Kasumi-1 (cell line): ENCODE measurements at places on chromosomes 6 and 20.
A peak's percentile ranks its signal among the peaks of the same experiment; 100 is the strongest.

DNA sequence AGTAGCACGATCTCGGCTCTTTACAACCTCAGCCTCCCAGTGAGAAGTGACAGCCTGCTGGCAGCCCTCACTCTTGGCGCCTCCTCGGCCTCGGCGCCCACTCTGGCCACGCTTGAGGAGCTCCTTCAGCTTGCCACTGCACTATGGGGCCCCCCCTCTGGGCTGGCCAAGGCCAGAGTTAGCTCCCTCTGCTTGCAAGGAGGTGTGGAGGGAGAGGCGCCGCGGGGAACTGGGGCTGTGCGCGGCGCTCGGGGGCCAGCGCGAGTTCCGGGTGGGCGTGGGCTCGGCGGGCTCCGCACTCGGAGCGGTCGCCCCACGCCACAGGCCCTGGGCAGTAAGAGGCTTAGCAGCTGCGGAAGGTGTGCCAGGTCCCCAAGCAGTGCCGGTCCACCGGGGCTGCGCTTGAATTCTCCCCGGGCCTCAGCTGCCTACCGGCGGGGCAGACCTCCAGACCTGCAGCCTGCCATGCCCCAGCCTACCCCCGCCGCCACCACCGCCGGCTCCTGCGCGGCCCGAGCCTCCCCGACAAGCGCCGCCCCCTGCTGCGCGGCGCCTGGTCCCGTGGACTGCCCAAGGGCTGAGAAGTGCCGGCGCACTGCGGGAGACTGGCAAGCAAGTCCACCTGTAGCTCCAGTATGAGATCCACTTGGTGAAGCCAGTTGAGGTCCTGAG is 22.0 kb upstream of the NUP153 start:
- DNase-seq, result no peak

- no peak for DNase-seq
Measured at GRCh38 chr20:20747298-20747697, 34.9 kb upstream of the RALGAPA2 start.

DNA sequence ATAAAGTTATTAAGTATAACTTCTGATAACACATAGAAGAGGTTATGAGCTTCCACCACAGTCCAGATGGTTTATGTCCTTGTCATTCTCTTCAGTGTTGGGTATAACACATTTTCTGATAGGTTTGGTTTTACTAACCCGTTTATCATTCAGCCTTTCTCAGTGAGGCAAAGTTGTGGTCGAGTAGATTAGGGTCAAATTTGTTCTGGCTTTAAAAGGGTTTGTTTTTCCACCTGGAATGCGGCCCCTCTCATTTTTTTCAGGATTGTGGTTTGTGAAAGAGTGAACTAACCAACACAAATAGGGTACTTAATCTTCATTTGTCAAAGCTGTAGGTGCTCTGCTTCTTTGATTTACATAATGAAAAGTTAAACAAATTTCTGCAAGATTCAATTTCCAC is 204.2 kb upstream of the ASCC3 start:
- DNase-seq, result no peak

GRCh38 chr6:34237722-34238584 is 1.3 kb downstream of the HMGA1 start:
- DNase-seq, result peak; percentile 26

GRCh38 chr6:88666901-88667300 is 296.5 kb downstream of the RNGTT start:
- no peak for DNase-seq

DNA sequence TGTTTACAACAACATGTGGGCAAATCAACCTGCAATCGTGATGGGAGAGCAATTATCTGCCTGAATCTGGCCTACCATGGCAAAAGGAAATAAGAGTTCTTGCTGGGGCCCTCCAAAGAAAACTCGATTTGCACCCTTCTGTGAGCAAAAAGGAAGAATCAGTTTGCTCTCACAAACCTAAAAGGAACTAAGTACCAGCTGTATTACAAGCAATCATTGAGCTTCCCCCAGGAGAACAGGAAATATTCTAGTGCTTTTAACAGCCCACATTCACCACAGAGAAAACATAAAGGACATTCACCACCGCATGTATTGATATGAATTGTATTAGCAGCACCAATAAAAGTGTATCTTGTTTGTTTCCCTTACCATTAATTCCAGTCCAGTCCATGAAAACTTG is 75.0 kb downstream of the MBOAT1 start:
- DNase-seq, result peak; percentile 1

- DNase-seq, result no peak
Measured at GRCh38 chr20:16708602-16709001, 21.2 kb upstream of the SNRPB2 start.

GRCh38 chr6:160029525-160029924 is 60.6 kb downstream of the IGF2R start:
- DNase-seq, result no peak

DNA sequence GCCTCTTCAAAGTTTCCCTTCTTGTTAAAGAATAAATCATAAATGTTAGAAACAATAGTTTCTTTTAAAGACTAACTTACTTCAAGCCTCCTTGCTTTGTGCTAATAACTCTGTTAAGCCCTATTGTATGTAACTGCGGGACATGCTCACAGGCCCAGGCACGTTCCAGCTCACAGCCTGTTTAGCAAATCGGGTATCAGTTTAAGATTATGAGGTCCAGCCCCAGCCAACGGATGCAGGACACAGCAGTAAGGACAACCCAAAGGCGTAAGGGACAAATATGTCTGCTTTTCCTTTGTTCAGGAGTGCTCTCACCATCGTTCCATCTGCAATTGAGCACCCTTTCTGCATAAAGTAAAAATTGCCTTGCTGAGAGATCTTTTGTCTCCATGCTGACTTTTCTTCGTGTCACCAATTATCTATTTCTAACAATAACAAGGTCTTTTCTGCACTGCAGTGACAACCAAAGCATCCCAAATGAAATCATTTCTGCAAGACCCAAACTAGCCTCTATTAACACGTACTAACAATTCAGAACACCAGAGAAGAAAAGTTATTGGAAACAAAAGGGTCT is 1.4 kb downstream of the C6orf52 start:
- DNase-seq, result no peak

- DNase-seq, result no peak
Measured at GRCh38 chr6:70763754-70764510, 96.2 kb downstream of the SMAP1 start.

DNA sequence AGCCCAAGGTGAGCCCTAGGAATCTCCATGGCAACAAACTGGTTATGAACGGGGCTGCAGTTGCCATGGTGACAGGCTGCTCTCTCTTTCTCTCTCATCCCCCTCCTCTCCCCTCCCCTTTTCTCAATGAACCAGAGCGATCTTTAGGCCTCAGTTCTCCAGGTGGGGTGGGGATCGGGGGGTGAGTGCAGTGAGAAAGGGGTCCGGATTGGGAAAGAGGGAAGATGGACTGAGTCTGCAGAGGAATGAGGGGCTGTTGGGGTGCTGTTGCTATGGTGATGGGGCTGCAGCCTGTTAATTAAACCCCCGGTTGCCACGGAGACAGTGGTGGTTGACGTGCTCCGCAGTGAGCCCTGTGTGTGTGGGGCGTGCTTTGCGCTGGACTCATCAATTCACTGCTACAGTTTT is 3.6 kb upstream of the SLC12A5 start:
- no peak for DNase-seq

DNA sequence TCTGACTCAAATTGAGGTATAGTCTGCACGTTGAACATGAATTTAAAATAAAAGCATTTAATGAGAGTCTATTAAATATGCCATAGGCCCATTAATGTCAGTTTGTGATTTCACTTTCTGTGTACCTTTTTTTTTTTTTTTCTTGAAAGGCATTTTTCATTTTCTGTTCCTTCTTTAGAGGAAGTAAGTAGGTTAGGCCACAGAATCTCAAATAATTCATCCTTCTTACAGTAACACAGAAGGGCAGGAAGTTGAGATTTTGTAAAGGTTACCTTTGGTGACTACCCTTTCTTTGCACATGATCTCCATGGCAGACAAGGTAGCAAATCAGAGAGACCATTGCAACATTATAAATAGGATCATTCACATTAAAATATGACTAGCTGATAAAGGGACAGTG is 9.6 kb downstream of the L3MBTL3 start:
- DNase-seq, result no peak

- DNase-seq, result no peak
Measured at GRCh38 chr20:50318710-50319109, 128.1 kb downstream of the CEBPB start.

DNA sequence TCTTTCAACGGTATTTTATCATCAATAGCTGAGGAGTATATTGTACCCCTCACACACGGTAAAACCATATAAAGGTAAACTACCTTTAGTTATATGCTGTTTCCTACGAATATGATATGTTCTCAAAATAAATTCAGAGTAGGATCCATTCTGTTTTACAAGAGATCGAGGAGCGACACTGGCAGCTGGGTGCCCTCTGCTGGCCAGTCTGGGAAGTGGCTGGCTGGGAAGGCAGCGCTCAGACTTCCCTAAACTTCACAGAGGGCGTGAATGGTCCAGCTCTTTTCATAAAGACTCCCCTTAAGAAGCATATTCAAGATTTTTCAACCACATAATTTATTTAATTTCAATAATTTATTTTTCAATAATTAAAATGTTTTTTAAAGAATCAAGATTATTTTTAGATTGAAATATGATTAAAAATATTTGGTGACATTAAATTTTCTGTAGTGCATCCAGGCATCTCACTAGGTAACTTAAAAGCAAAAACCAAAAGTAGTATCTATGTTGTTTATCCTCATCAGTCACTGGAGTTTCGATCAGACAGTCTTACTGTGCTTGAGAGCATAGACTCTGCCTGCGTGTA is 187.5 kb upstream of the PDE10A start:
- DNase-seq, result peak; percentile 45

DNA sequence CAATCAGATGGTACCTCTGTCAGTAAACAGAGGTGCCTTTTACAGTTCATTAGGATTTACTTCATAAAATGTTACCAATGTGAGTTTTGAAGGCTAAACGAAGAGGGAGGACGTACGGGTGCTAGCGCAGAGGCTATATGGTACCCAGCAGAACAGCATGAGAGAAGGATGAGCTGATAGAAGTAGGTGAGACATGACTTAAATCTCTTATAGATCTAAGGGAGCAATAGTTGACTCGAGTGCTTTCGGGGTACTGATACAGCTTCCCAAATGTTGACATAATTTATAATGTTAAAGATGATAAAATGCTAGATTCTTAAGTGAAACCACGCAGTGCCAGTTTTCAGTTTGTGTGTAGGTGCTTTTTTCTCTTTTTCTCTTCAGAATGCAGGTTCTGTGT is 72.6 kb downstream of the HIVEP1 start:
- DNase-seq, result no peak

- DNase-seq, result no peak
Measured at GRCh38 chr6:147087641-147088040, 116.6 kb upstream of the STXBP5 start.

GRCh38 chr6:137824896-137825295 is 42.2 kb upstream of the TNFAIP3 start:
- no peak for DNase-seq

- no peak for DNase-seq
Measured at GRCh38 chr6:163764565-163764964, 350.0 kb downstream of the QKI start.

DNA sequence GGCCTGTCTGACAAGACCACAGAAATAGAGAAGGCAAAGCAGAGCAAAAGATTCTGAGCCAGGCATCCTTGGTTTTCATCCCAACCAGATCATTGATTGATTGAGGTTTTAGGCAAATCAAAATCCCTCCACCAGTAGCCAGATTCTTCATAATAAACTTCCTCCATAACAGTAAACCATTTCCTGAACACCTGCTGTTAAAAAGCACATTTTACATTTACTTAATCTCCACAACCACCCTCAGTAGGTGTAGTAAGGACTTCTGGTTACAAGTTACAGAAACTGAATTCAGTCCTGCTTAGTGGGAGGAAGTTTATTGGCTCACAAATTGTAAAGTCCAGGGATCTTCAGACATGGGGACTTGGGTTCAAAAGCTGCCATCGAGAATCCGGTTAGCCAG is 28.3 kb downstream of the EIF2S2 start:
- no peak for DNase-seq

GRCh38 chr6:24995270-24995669 is 59.5 kb upstream of the RIPOR2 start:
- no peak for DNase-seq

GRCh38 chr6:1709234-1709641 is 99.5 kb downstream of the FOXC1 start:
- peak; percentile 45 for DNase-seq

GRCh38 chr6:4059115-4059777 is 19.7 kb downstream of the FAM217A start:
- DNase-seq, result peak; percentile 84

DNA sequence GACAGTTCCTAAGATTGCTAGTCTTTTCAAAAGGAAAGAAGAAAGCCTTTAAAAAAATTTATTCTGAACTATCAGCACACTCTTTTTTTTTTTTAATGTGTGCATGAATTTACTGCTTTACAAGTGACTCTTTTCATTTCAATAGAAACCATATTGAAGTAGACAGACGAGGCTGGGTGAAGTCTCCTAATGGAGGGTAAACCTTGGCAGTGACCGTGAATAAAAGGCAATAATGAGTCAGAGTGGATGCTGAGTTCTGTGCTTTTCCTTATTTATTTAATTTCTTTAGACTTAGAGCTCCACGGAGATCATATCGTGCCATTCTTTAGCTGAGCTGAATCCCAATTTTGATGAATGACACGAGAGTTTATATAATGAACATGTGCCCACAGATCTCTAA is 196.9 kb downstream of the PRL start:
- DNase-seq, result no peak

DNA sequence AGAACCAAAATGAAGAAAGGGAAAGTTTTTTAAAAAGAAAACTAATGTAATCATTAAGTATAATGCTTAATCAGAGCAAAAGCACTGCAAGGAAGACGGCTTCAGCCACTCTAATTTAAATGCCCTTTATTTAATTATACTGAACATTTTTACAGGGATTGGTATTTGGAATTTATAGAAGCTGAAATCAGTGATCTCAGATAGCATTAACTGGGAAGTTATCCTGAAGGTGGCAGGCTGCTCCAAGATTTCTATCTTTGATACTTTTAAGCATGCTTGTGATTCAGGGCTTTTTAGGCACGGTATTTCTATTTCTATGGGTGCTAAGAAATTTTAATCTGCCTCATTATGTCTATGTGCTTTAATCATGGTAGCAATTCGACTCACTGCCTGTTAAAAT is 1.3 kb upstream of the NDUFAF4 start:
- peak; percentile 44 for DNase-seq

DNA sequence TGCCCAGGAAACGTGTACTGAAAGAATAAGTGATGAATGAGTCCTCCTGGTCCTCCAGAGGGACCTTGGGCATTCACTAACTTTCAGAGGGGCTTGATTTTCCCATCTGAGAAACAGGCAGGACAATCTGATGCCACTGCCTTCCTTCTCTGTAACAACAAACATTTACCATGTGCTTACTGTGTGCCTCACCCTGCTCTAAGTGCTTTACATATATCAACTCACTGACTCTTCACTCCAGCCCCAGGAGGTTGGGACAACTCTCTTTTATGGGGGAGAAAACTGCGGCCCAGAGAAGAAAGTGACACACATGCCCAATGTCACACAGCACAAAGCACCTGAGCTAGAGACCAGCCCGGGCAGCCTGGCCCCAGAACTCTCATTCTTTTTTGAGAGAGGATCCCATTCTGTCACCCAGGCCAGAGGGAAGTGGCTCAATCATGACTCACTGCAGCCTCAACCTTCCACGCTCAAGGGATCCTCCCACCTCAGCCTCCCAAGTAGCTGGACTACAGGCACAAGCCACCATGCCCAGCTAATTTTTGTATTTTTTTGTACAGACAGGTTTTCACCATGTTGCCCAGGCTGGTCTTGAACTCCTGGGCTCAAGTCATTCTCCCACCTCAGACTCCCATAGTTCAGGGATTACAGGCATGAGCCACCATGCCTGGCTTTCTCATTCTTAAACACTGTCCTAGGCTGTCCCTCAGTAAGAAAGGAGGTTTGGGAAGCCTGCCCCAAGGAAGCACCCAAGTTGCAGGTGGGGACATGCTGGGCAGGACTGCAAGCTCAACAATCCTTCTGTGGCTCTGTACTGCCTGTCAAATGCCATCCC is 38.0 kb downstream of the NOL4L start:
- DNase-seq, result no peak
